ENCODE measurements at places on chromosomes 11 and 22.

GRCh38 chr22:45683248-45683647 lies 11.6 kb downstream of the ATXN10 start:
- H3K4me3 ChIP-seq, result no peak overlapping the region
- no peaks in the 10 kb centered on the region for H3K36me3 ChIP-seq
- H3K27me3 ChIP-seq, result no peaks in the 10 kb centered on the region
- peaks cover 18% of the 10 kb centered on the region for H3K4me1 ChIP-seq

- peak overlapping the region; percentile 57 for H3K27ac ChIP-seq
- no peaks in the 10 kb centered on the region for H3K36me3 ChIP-seq
- DNase-seq, result no peak
- H3K27me3 ChIP-seq, result no peaks in the 10 kb centered on the region
Measured at GRCh38 chr22:27662359-27663301, 138.9 kb downstream of the MN1 start.

- H3K4me1 ChIP-seq, result no peaks in the 10 kb centered on the region
- no peak overlapping the region for H3K4me3 ChIP-seq
- no peak for DNase-seq
- H3K36me3 ChIP-seq, result no peaks in the 10 kb centered on the region
- no peak overlapping the region for H3K27ac ChIP-seq
- H3K27me3 ChIP-seq, result no peaks in the 10 kb centered on the region
Measured at GRCh38 chr11:44858796-44859527, 91.7 kb downstream of the TP53I11 start.

- no peaks in the 10 kb centered on the region for H3K36me3 ChIP-seq
- H3K27me3 ChIP-seq, result no peaks in the 10 kb centered on the region
- H3K4me3 ChIP-seq, result no peak overlapping the region
- no peak for DNase-seq
Measured at GRCh38 chr11:78740199-78741071, 165.8 kb upstream of the NARS2 start.

GRCh38 chr11:61293867-61294716 lies 1.0 kb downstream of the VWCE start:
- no peak overlapping the region for H3K27ac ChIP-seq
- peaks cover 37% of the 10 kb centered on the region for H3K4me1 ChIP-seq
- H3K4me3 ChIP-seq, result peak overlapping the region; percentile 69
- H3K27me3 ChIP-seq, result no peaks in the 10 kb centered on the region
- DNase-seq, result no peak

GRCh38 chr11:61764606-61765260 lies 12.3 kb downstream of the MYRF start:
- no peak overlapping the region for H3K4me3 ChIP-seq
- no peaks in the 10 kb centered on the region for H3K27me3 ChIP-seq
- no peaks in the 10 kb centered on the region for H3K36me3 ChIP-seq
- no peaks in the 10 kb centered on the region for H3K4me1 ChIP-seq
- DNase-seq, result no peak
- no peak overlapping the region for H3K27ac ChIP-seq

- DNase-seq, result no peak
- no peak overlapping the region for H3K4me3 ChIP-seq
- H3K27me3 ChIP-seq, result no peaks in the 10 kb centered on the region
- no peaks in the 10 kb centered on the region for H3K36me3 ChIP-seq
- no peak overlapping the region for H3K27ac ChIP-seq
Measured at GRCh38 chr11:105878510-105878909, 143.5 kb downstream of the MSANTD4 start.

DNA sequence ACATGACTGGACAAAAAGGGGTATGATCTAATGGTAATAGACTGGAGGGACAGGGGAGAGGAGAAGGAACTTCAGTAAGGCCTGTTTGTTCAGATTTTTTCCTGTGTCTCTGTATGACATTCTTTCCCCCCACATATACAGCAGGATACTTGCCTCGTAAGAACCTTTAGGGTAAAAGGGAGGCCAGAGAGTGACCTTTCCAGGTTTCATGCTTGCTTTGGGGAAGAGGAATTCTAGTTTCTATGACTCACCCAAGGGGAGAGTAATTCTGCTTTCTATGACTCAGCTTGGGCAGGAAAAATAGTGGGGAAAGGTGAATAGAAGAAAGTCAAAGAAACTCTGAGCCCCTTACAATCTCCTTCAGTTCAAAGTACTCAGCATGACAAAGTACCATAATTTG lies 457.0 kb downstream of the DLG2 start:
- no peaks in the 10 kb centered on the region for H3K36me3 ChIP-seq
- H3K27me3 ChIP-seq, result no peaks in the 10 kb centered on the region
- DNase-seq, result no peak
- H3K4me3 ChIP-seq, result no peak overlapping the region
- no peaks in the 10 kb centered on the region for H3K4me1 ChIP-seq
- H3K27ac ChIP-seq, result no peak overlapping the region

- no peak overlapping the region for H3K4me3 ChIP-seq
- no peaks in the 10 kb centered on the region for H3K36me3 ChIP-seq
- no peaks in the 10 kb centered on the region for H3K4me1 ChIP-seq
- no peak for DNase-seq
- H3K27me3 ChIP-seq, result no peaks in the 10 kb centered on the region
Measured at GRCh38 chr11:123377355-123377754, 52.7 kb upstream of the GRAMD1B start.

GRCh38 chr11:46655631-46656030 lies 38.3 kb downstream of the ATG13 start:
- H3K27me3 ChIP-seq, result no peaks in the 10 kb centered on the region
- no peak overlapping the region for H3K4me3 ChIP-seq
- peaks cover 100% of the 10 kb centered on the region for H3K36me3 ChIP-seq

GRCh38 chr22:24926849-24927579 lies 19.5 kb downstream of the LHFPL7 start:
- no peak overlapping the region for H3K27ac ChIP-seq
- H3K4me3 ChIP-seq, result no peak overlapping the region
- DNase-seq, result no peak
- H3K27me3 ChIP-seq, result no peaks in the 10 kb centered on the region
- H3K4me1 ChIP-seq, result no peaks in the 10 kb centered on the region
- H3K36me3 ChIP-seq, result no peaks in the 10 kb centered on the region

- no peak overlapping the region for H3K27ac ChIP-seq
- H3K4me3 ChIP-seq, result no peak overlapping the region
- H3K4me1 ChIP-seq, result no peaks in the 10 kb centered on the region
- H3K36me3 ChIP-seq, result no peaks in the 10 kb centered on the region
- H3K27me3 ChIP-seq, result no peaks in the 10 kb centered on the region
Measured at GRCh38 chr11:27688076-27688475, 12.2 kb downstream of the BDNF start.

DNA sequence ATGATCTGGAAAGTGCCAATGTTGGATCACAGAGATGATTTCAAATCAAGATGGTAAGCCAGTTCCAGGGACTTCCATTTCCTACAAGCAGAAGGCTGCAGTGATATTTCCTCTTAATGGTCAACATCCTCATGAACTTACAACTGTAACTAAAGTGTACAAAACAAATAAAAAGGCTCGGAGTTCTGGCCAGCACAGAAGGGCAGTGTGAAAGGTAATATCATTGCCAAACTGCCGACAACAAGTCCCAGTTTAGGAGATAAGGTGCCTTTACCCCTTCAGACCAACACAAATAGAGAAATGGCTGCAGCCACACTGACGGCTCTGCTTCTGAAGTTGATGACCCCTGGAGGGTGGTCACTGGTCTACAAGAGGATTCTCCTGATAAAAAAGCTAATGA lies 91.1 kb downstream of the ETS1 start:
- H3K36me3 ChIP-seq, result no peaks in the 10 kb centered on the region
- no peak for DNase-seq
- peaks cover 89% of the 10 kb centered on the region for H3K4me1 ChIP-seq
- H3K27me3 ChIP-seq, result no peaks in the 10 kb centered on the region
- peak overlapping the region; percentile 69 for H3K27ac ChIP-seq

- no peaks in the 10 kb centered on the region for H3K4me1 ChIP-seq
- H3K36me3 ChIP-seq, result no peaks in the 10 kb centered on the region
- no peak overlapping the region for H3K27ac ChIP-seq
- no peak for DNase-seq
Measured at GRCh38 chr11:13384908-13385640, 77.9 kb downstream of the BTBD10 start.

DNA sequence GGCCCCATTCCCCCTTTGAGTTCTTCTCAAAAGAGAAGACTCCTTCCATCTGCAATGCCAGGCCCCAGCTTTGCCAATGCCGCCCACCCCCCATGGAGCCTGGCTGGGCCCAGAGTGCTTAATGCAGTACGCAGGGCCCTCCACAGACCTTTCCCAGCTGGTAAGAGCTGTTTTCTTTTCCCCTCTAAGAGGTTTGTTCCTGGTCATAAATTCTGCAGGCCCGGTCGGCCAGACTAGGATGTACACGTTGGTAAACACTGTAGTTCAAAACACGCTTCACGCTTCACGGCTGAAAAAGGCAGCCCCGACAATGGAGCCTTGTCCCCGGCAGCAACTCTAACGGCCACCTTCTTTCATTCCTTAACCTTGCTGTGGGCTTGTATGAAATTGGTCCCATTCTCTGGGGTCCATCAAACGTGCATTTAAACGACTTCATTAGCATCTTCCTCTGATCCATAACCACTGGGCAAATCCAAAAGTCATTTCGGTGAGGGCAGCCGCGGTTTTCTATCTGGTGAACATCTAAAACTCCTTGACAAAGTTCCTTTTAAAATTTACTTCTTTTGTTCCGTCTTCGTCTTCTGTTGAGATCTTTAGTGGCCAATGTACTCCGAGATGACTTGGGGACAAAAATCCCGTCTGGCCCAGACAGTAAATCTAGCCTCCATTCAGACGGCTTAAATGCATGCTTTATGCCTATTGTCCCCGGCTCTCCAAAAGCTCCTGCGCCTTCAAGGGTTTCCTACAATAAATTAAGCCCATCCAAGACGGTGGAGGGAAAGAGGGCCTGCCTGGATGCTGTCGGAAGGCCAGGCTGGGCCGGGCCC lies 60.0 kb upstream of the MYEOV start:
- no peak overlapping the region for H3K4me3 ChIP-seq
- H3K4me1 ChIP-seq, result no peaks in the 10 kb centered on the region
- no peak overlapping the region for H3K27ac ChIP-seq
- H3K36me3 ChIP-seq, result no peaks in the 10 kb centered on the region
- DNase-seq, result no peak

- no peak overlapping the region for H3K4me3 ChIP-seq
- H3K4me1 ChIP-seq, result no peaks in the 10 kb centered on the region
- H3K36me3 ChIP-seq, result peaks cover 37% of the 10 kb centered on the region
- no peaks in the 10 kb centered on the region for H3K27me3 ChIP-seq
Measured at GRCh38 chr22:19791243-19791642, 30.7 kb downstream of the TBX1 start.

DNA sequence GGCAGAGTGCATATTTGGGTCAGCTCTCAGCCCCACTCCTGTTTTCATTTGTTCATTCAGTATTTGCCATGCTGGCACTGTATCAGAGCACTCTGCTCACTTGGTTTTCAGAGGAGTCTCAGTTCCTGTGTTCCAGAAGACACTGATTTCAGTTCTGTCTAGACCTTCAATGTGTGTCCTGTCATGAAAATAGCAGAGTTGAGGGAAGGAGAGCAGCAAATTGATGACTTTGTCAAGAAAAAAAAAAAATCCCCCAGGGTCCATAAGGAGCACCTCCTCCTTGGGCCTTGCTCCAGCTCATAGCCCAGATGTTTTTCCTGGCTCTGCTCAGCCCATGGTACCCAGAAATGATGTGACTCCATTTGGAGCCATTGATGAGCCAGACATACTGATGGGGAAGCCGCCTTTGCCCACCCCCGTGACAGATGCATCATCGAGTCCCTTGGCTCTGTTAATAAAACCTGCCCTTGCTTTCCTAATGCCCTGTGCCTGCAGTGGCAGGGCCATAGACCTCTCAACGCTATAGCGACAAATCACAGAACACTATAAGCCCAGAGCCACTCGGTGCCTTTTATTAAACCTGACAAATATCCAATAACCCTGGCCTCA lies 107.0 kb downstream of the PKNOX2 start:
- no peak for DNase-seq
- H3K4me1 ChIP-seq, result no peaks in the 10 kb centered on the region
- H3K27me3 ChIP-seq, result peaks cover 8% of the 10 kb centered on the region
- no peak overlapping the region for H3K27ac ChIP-seq

GRCh38 chr11:70327717-70328116 lies 57.2 kb downstream of the PPFIA1 start:
- DNase-seq, result no peak
- no peaks in the 10 kb centered on the region for H3K4me1 ChIP-seq
- peaks cover 97% of the 10 kb centered on the region for H3K36me3 ChIP-seq
- H3K27ac ChIP-seq, result peak overlapping the region; percentile 66
- H3K27me3 ChIP-seq, result no peaks in the 10 kb centered on the region
- no peak overlapping the region for H3K4me3 ChIP-seq

- no peak overlapping the region for H3K4me3 ChIP-seq
- no peak overlapping the region for H3K27ac ChIP-seq
- peaks cover 10% of the 10 kb centered on the region for H3K27me3 ChIP-seq
- no peak for DNase-seq
Measured at GRCh38 chr11:116170526-116171120, 602.2 kb downstream of the BUD13 start.

DNA sequence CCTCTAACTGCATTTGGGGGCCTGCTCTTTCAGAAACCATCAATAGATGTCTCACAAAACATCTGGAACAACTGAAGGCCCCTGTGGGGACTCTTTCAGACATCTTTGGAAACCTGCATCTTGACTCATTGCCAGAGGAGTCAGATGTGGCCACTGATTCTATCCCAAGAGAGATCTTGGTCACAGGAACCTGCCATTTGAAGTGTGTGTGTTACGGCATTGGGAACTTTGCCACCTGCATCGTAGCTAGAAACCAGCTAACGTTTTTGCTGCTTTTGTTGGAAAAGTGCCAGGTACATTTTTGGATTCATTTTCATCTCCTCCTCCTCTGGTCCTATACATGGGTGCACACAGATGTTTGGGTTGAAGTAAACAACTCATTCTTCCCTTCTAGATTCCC lies 4.3 kb downstream of the SRRD start:
- DNase-seq, result no peak
- peaks cover 42% of the 10 kb centered on the region for H3K4me1 ChIP-seq
- H3K36me3 ChIP-seq, result peaks cover 62% of the 10 kb centered on the region
- no peak overlapping the region for H3K4me3 ChIP-seq
- H3K27ac ChIP-seq, result no peak overlapping the region

- no peaks in the 10 kb centered on the region for H3K4me1 ChIP-seq
- DNase-seq, result no peak
- no peak overlapping the region for H3K27ac ChIP-seq
Measured at GRCh38 chr11:58592760-58593472, 14.1 kb downstream of the ZFP91 start.

GRCh38 chr11:48006301-48006992 lies 26.1 kb downstream of the PTPRJ start:
- no peak overlapping the region for H3K4me3 ChIP-seq
- H3K27ac ChIP-seq, result no peak overlapping the region
- no peaks in the 10 kb centered on the region for H3K36me3 ChIP-seq
- peaks cover 4% of the 10 kb centered on the region for H3K4me1 ChIP-seq
- no peak for DNase-seq

GRCh38 chr22:49164773-49165320 lies 662.8 kb downstream of the BRD1 start:
- H3K36me3 ChIP-seq, result no peaks in the 10 kb centered on the region
- no peak overlapping the region for H3K27ac ChIP-seq
- no peaks in the 10 kb centered on the region for H3K4me1 ChIP-seq
- no peak overlapping the region for H3K4me3 ChIP-seq

GRCh38 chr11:42593441-42593840 lies 718.4 kb upstream of the API5 start:
- H3K27ac ChIP-seq, result no peak overlapping the region
- no peaks in the 10 kb centered on the region for H3K27me3 ChIP-seq
- H3K36me3 ChIP-seq, result no peaks in the 10 kb centered on the region
- H3K4me1 ChIP-seq, result no peaks in the 10 kb centered on the region

GRCh38 chr22:50524676-50525103 lies 708 bp downstream of the SCO2 start:
- H3K36me3 ChIP-seq, result peaks cover 44% of the 10 kb centered on the region
- peak overlapping the region; percentile 99 for H3K27ac ChIP-seq
- no peaks in the 10 kb centered on the region for H3K27me3 ChIP-seq
- peak overlapping the region; percentile 84 for H3K4me3 ChIP-seq
- H3K4me1 ChIP-seq, result peaks cover 42% of the 10 kb centered on the region

Measured in esophagus squamous epithelium (tissue), 5 donors.